ENCODE measurements at places on chromosomes 7 and 10.
A peak's percentile ranks its signal among the peaks of the same experiment; 100 is the strongest.

- H3K4me3 ChIP-seq, result no peak overlapping the region
- H3K4me1 ChIP-seq, result peaks cover 24% of the 10 kb centered on the region
- peak overlapping the region; percentile 61 for H3K27ac ChIP-seq
Measured at GRCh38 chr7:127845522-127846214, 185.6 kb downstream of the LRRC4 start.

GRCh38 chr7:20998309-20998708 is 211.6 kb upstream of the SP8 start:
- no peak overlapping the region for H3K27ac ChIP-seq
- no peak overlapping the region for H3K4me3 ChIP-seq
- no peaks in the 10 kb centered on the region for H3K27me3 ChIP-seq
- H3K36me3 ChIP-seq, result no peaks in the 10 kb centered on the region

- peak; percentile 55 for DNase-seq
- H3K27ac ChIP-seq, result no peak overlapping the region
- peaks cover 3% of the 10 kb centered on the region for H3K4me1 ChIP-seq
- H3K27me3 ChIP-seq, result no peaks in the 10 kb centered on the region
Measured at GRCh38 chr7:124130-124949, 68.0 kb upstream of the FAM20C start.

- no peaks in the 10 kb centered on the region for H3K27me3 ChIP-seq
- DNase-seq, result peak; percentile 58
- H3K4me3 ChIP-seq, result no peak overlapping the region
- H3K4me1 ChIP-seq, result no peaks in the 10 kb centered on the region
- no peak overlapping the region for H3K27ac ChIP-seq
Measured at GRCh38 chr7:1850111-1850975, 180.3 kb downstream of the ELFN1 start.

DNA sequence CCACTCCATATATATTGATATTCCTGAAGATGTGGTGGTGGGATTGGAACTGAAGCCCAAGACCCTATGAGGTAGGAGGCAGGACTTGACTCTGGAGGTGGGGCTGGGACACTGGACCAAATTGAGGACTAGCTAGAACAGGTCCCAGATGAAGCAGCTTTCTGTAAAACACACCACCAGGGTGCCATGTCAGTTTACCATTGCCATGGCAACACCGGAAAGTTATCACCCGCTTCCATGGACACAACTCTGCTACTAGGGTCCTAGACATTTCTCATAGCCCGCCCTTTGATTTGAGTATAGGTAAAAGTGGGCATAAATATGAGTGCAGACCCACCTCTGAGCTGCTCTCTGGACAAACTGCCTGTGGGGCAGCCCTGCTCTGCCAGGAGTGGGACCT is 490.5 kb upstream of the PFKP start:
- no peaks in the 10 kb centered on the region for H3K27me3 ChIP-seq
- no peaks in the 10 kb centered on the region for H3K36me3 ChIP-seq
- no peak overlapping the region for H3K27ac ChIP-seq
- no peaks in the 10 kb centered on the region for H3K4me1 ChIP-seq

DNA sequence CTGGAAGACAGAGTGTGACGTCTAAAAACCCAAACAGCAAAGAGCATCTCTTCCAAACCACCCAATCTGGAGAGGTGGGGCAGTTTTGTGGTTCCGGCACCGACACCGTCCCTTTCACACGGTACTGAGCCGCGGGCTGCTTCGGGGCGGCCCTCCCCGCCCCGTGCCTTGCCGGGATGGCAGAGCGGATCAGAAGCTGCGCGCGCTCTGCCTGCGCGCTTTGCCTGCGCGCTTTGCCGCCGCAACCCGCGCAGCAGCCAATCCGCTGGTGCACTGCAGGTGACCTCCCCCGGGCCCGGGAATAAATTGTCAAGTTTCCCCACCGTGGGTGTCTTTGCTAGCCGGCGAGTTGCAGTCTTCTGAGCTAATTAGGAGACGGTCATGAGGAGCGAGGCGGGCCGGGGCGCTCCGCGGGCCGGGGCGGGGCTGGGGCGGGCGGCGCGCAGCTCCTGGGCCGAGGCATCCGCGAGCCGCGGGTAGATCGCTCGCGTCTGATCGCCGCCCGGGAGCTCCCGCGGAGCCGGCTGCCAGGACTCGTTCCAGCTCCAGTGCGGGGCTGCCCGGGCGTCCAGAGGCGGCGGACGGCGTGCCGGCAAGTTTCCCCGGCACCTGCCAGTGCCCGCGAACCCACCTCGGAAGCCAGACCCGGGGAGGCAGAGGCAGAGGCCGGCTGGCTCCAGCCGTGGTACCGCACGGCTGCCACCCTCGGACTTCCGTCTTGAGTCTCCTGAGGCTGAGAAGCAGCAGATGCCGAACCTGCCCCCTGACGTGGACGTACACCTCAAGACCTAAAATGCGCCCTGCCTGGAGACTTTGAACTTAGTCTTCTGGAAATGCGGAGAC is 536.0 kb upstream of the GALNT17 start:
- H3K27me3 ChIP-seq, result no peaks in the 10 kb centered on the region
- no peak for DNase-seq
- H3K4me1 ChIP-seq, result peaks cover 11% of the 10 kb centered on the region
- peak overlapping the region; percentile 28 for H3K4me3 ChIP-seq
- H3K36me3 ChIP-seq, result no peaks in the 10 kb centered on the region
- H3K27ac ChIP-seq, result no peak overlapping the region

DNA sequence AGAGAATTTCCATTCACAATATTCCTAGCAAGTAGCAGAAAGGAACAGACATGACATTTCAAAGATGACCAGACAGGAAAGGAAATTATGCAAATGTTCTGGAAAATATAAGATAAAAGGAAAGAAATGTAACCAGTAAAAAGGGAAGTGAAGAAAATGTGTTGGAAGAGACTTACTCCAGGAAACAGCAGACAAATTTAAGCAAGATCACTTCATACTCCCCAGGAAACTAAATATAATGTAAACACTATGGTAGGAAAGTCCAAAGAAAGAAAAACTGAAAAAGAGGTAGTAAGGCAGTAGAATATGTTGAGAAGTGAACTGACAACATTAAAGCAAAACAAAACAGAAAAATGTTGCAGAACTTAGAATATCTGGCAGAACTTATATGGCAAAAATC is 6.4 kb upstream of the ST8SIA6 start:
- DNase-seq, result no peak
- H3K27ac ChIP-seq, result no peak overlapping the region
- H3K36me3 ChIP-seq, result no peaks in the 10 kb centered on the region
- H3K4me1 ChIP-seq, result no peaks in the 10 kb centered on the region
- H3K4me3 ChIP-seq, result no peak overlapping the region

GRCh38 chr7:143979998-143980397 is 20.1 kb upstream of the OR6B1 start:
- no peak overlapping the region for H3K4me3 ChIP-seq
- H3K27ac ChIP-seq, result no peak overlapping the region
- H3K27me3 ChIP-seq, result no peaks in the 10 kb centered on the region

GRCh38 chr7:537911-538634 is 18.4 kb upstream of the PDGFA start:
- peaks cover 10% of the 10 kb centered on the region for H3K4me1 ChIP-seq
- no peak overlapping the region for H3K4me3 ChIP-seq
- no peak for DNase-seq

GRCh38 chr10:33314811-33315561 is 19.5 kb downstream of the NRP1 start:
- H3K4me1 ChIP-seq, result peaks cover 13% of the 10 kb centered on the region
- no peak overlapping the region for H3K4me3 ChIP-seq
- no peak for DNase-seq
- H3K27me3 ChIP-seq, result no peaks in the 10 kb centered on the region
- H3K36me3 ChIP-seq, result no peaks in the 10 kb centered on the region

DNA sequence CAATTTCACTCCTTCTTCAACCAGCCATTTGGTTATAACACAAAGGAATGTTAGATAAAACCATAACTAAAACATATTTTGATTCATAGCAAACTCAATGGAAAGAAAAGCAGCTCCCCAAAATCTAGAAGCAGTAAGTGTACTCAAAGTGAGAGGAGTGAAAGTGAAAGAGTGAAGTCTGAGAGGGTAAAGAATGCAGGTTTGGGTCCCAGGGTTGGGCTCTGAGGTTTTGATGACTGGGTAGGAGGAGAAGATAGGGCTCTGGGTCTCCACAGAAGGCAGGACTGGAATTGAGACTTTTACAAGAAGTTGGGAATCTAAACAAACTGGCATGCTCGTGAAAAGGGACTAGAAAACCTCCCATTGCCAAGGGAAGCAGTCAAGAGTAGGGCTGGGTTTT is 85.4 kb upstream of the RSU1 start:
- no peak overlapping the region for H3K27ac ChIP-seq
- H3K4me3 ChIP-seq, result no peak overlapping the region
- H3K27me3 ChIP-seq, result no peaks in the 10 kb centered on the region
- no peaks in the 10 kb centered on the region for H3K4me1 ChIP-seq

GRCh38 chr7:92790992-92791391 is 45.4 kb downstream of the CDK6 start:
- DNase-seq, result no peak
- peak overlapping the region; percentile 33 for H3K27ac ChIP-seq
- H3K27me3 ChIP-seq, result no peaks in the 10 kb centered on the region
- no peaks in the 10 kb centered on the region for H3K4me1 ChIP-seq
- H3K36me3 ChIP-seq, result no peaks in the 10 kb centered on the region
- H3K4me3 ChIP-seq, result no peak overlapping the region

GRCh38 chr10:131885391-131886165 is 15.2 kb upstream of the PPP2R2D start:
- no peaks in the 10 kb centered on the region for H3K4me1 ChIP-seq
- DNase-seq, result peak; percentile 86
- H3K36me3 ChIP-seq, result no peaks in the 10 kb centered on the region
- H3K4me3 ChIP-seq, result no peak overlapping the region

Data from sigmoid colon (tissue), 7 donors.